SHP77 (cell line): ENCODE measurements at places on chromosomes 2 and 18.
A peak's percentile ranks its signal among the peaks of the same experiment; 100 is the strongest.

GRCh38 chr2:198316852-198317396 lies 512.5 kb downstream of the PLCL1 start:
- DNase-seq: peak; percentile 53

GRCh38 chr2:217714287-217714751 lies 288.5 kb downstream of the TNS1 start:
- DNase-seq: no peak

GRCh38 chr2:96870626-96871255 lies 861 bp upstream of the SEMA4C start:
- DNase-seq: peak; percentile 50

- peak; percentile 63 for DNase-seq
Measured at GRCh38 chr2:96868555-96869280, 1.2 kb downstream of the SEMA4C start.

DNA sequence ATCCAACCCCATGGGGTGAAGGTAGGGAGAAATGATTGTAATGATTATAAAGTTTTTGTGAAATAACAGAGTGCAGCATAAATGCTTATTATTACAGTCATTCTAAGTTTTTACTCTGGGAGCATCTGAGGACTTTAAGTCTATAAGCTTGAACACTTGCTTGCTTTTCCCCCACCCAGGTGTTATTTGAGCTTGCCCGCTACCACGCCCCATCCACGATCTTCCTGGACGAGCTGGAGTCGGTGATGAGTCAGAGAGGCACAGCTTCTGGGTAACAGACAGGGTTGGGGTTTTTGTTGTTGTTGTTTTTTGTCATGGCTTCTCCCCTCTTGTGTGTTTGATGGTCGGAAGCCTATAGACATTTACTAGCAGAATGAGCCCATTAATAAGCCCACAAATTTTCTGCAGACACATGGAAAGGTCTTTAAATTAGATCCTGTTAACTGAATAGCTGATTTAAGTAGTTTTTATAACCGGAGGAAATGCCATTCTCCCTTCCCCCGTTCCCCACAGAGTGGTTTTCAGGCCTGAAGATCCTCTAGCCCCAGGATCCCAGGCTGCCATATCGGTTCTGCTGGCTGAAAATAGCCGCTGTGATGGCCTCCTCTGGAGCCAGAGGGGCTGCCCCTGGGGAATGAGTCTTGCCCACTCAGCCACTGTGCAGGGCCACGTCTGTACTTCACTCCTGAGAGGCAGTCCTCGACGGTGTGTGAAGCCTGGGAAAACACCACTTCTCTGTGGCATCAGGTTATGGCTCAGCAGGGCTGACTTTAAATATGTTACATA lies 39.9 kb upstream of the ELOA2 start:
- no peak for DNase-seq

GRCh38 chr18:12904012-12904516 lies 20.0 kb upstream of the PTPN2 start:
- no peak for DNase-seq

GRCh38 chr2:44326548-44327264 lies 34.6 kb downstream of the PREPL start:
- DNase-seq: no peak

DNA sequence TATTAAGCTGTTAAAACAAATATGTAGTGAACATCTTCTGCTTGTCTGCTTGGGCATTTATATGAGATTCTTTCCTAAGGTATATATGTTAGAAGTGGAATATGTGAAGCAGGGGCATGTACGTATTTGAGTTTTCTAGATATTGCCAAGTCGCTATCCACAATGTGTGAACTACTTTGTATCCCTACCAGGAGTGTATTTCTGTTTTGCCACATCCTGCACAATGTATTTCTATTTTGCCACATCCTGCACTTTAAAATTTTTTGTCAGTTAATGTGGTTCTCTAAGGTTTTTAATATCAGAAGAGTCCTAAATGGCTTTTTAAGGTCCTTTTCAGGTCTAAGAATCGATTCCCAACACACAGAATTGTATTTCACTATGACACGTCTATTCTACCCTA lies 141.7 kb upstream of the ATP5MC3 start:
- no peak for DNase-seq

DNA sequence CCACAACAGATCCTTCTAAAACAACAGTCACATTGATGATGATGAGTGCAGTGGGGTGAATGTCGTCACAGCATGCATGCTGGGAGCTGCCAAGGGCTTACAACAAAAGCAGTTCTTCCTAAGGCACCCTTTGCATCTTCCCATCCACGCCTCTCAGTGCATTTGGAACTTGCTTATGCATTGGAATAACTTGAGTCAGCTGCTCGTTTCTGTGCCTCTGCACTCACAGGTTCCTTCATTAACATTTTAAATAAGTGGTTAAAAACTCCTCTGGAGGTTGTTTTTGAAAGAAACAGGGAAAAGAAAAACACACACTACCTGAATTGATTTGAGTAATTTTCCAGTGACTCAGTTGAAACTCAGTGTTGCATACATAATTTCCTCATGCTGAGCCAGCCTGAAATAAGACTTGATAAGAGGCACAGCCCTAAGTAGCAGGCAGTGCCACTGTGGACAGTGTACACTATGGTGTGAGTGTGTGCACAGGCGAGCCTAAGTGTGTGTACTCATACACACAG lies 46.8 kb upstream of the TRIM43B start:
- no peak for DNase-seq

DNA sequence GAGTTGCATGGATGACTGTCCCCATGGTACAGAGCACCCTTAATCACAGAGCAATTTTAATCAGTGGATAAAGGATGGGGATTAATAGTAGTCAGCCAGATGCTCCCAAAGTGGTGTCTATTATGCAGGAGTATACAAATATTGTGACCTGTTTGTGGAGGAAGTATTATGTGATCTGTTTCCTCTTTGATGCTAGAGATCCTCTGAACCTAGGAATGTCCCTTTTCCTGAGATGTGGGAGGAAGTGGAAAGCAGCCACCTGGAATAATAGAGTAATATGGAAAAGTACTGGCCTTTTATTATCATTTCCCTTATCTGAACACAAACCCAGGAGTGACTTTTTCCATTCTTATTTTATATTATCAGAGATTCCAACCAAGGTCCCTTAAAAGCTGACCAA lies 94.2 kb upstream of the EFEMP1 start:
- no peak for DNase-seq

- DNase-seq: no peak
Measured at GRCh38 chr18:10011061-10011460, 97.2 kb downstream of the VAPA start.

GRCh38 chr2:179565807-179566206 lies 295.6 kb downstream of the ZNF385B start:
- no peak for DNase-seq

DNA sequence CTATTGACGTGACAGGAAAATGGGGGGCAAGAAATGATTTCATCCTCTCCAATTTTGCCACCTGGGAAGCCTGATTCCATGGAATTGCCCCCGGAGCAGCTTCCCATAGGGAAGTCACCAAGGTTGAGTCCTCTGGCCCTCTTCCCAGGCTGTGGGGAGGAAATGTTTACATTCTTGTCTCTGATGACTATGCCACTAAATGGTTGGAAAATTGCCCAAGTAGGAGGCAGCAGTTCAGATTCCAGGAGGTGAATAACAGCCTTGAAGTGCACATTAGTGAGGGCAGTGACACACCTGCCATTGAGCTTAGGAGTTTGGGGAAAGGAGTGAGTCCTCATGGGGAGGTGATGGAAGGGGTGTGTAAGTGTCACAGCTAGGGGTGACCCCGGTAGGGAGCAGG lies 449.2 kb upstream of the DCC start:
- DNase-seq: peak; percentile 39

GRCh38 chr18:7566567-7567473 lies at the start of gene PTPRM:
Gene PTPRM, plus strand, starts transcription at chr18:7567316. Its CDS starts 503 bp downstream, at chr18:7567819.
- no peak for DNase-seq

GRCh38 chr2:181178823-181179412 lies 198.5 kb downstream of the UBE2E3 start:
- peak; percentile 20 for DNase-seq

GRCh38 chr2:217181512-217181911 lies 321.6 kb upstream of the TNP1 start:
- no peak for DNase-seq

- DNase-seq: no peak
Measured at GRCh38 chr2:66436581-66437001, 1.7 kb downstream of the MEIS1 start.

DNA sequence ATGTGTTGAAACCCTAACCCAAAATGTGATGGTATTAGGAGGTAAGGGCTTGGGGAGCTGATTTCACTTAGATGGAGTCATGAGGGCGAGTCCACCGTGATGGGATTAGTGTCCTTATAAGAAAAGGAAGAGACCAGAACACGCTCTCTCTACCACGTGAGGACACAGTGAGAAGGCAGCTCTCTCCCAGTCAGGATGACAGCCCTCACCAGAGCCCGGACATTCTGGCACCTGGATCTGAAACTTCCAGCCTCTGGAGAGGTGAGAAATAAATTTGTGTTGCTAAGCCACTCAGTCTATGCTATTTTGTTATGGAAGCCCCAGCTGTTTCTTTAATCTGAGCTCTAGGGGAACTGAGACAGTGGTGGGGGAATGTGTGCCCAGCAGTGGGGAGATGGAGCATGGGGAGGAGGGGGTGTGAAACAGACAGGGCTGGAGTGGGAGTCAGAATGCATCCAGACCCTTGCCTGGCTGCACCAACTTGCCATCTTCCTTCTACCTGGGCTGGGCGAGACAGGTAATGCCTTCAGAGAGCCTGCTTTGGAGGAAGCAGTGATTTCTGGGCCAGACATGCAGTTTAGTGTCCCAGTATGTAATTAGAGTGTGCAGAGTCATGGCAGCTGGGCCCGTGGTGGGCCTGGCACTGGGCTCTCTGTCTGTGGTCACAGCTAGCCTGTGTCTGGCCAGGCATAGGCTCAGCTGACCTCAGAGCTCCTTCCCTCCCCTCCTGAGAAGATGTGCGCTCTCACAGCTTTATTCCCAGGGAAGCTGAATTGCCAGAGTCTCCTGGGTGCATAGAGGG lies 38.1 kb downstream of the RHOB start:
- no peak for DNase-seq

- no peak for DNase-seq
Measured at GRCh38 chr2:175168564-175168945, 552 bp upstream of the ATF2 start.

DNA sequence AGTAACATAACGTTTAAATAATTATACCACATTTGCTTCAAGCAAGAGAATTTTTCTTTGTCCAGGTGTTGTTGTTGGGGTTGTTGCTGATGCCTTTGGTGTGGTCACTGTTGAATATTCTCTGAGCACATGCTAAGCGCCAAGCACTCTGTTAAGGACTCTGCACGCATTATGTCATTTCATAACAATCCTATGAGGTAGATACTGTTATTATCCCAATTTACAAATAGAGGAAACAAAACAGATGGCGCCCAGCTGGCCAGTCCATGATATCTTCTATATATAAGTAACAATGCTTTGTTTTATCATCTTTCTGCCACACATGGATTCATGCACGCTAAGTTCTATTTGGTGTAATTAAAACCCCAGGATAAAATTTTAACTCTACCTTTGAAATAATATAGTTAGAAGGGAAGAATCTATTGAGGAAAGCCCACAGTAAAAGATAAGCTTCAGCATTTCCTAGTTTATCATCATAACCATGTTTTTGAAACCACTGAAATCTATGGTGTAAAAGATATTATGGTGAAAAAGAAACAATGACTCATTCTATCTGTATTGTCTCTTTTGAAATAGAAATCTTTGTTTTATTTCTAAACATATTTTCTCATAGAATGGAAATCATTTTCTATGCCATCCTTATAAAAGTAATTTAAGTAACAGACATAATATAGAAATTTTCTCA lies 199.7 kb downstream of the PID1 start:
- no peak for DNase-seq

DNA sequence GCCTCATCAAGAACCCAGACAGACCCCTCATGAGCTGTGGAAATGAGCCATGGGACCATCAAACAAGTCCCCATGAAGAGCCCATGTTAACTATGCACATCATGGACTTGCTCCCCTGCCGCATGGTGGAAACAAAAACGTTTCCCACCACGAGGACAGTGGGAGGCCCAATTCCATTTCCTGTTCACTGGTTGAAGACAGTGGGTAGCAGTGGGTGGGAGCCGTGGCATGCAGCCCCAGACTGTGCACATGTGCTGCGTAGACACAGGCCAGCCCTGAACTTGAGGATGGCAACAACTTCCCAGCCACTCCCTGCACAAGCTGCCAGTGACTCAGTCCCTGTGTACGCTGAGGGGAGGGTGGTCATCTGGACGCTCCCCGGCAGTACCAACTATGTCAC lies 108.4 kb upstream of the LMAN1 start:
- no peak for DNase-seq

DNA sequence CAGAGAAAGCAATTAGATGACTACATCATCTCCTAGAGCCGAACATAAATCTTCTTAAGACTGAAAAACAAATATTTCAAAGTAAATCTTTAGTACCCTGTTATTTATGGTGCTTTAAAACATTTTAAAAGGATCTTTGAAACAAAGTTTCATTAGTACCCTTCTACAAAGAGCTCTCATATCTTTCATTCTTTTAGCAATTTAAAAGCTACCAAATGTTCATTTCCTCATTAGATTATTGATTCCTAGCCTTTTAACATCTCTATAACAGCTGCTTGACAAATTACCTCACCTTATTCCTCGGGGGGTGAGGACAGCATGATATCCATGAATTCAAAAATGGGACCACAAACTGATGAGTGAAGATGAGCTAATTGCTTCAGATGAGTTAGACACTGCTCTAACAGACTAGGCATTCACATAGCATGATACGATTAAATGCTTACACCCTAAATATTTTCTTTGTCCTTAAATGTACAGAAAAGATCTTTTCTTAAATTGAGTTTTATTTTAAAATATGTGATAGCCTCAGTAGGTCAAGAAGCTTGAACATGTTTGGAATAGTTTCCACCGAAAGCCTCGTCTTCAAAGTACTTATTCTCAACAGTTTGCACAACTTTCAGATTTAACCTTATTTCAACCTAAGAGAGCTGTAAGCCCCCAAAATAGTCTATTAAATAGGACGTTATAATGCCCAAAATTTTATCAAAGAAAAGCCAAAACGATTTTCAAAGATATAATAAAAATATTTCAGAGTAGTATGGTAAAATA lies 2.1 kb downstream of the ATAD2B start:
- no peak for DNase-seq

GRCh38 chr2:69375494-69376353 lies 11.3 kb downstream of the GFPT1 start:
- DNase-seq: peak; percentile 43

GRCh38 chr18:31723990-31724711 lies 36.5 kb downstream of the SLC25A52 start:
- no peak for DNase-seq

DNA sequence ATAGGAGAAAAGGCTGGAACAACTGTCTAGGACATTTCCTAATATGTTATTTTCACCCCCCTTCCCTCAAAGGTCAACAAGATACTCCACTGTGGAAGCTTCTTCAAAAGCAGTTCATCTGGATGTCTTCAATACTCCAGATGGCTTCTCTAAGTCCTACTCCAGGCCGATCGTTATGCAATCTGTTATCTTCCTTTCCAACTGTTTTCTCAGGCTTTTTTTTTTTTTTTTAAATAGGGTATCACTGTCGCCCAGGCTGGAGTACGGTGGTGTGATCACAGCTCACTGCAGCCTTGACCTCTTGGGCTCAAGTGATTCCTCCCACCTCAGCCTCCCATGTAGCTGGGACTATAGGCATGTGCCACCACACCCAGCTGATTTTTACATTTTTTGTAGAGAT lies 26.3 kb downstream of the ATP8B1 start:
- DNase-seq: no peak

GRCh38 chr2:146874260-146874658 lies 970.6 kb upstream of the ACVR2A start:
- DNase-seq: no peak
